ENCODE measurements at places on chromosomes 2 and 18.

GRCh38 chr2:233705911-233706506, 6.7 kb upstream of the UGT1A5 start:
- no peak for DNase-seq

GRCh38 chr2:231359441-231359840, 36.1 kb upstream of the B3GNT7 start:
- DNase-seq, result no peak

GRCh38 chr2:64735504-64735903, 81.8 kb upstream of the SERTAD2 start:
- no peak for DNase-seq

- DNase-seq, result no peak
Observed at GRCh38 chr18:79397247-79397829, 1.6 kb downstream of the NFATC1 start.

DNA sequence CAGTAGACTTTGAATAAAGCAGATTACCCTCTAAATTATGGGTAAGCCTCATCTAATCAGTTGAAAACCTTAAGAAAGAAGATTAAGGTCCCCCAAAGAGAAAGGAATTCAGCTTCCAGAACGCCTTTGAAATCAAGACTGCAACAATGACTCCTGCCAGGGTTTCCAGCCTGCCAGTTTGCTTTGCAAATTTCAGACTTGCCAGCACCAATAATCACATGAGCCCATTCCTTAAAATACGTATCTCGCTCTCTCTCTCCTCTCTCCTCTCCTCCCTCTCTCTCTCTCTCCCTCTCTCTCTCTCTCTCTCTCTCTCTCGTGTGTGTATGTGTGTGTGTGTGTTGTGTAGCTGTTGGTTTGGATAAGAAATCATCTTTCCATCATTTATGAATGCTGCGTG, 184.2 kb downstream of the PDE1A start:
- DNase-seq, result no peak

GRCh38 chr2:23388294-23388693, 3.3 kb downstream of the KLHL29 start:
- DNase-seq, result no peak

Data from SJSA1 (cell line).